Activated T-cell treated with anti-CD3 and anti-CD28 coated beads for 4 hours (primary cell): ENCODE measurements at places on chromosomes 2 and 18.

- DNase-seq, result no peak
Measured at GRCh38 chr2:128425731-128426620, 107.3 kb upstream of the HS6ST1 start.

- no peak for DNase-seq
Measured at GRCh38 chr2:238433941-238434845, 7.5 kb downstream of the ASB1 start.

DNA sequence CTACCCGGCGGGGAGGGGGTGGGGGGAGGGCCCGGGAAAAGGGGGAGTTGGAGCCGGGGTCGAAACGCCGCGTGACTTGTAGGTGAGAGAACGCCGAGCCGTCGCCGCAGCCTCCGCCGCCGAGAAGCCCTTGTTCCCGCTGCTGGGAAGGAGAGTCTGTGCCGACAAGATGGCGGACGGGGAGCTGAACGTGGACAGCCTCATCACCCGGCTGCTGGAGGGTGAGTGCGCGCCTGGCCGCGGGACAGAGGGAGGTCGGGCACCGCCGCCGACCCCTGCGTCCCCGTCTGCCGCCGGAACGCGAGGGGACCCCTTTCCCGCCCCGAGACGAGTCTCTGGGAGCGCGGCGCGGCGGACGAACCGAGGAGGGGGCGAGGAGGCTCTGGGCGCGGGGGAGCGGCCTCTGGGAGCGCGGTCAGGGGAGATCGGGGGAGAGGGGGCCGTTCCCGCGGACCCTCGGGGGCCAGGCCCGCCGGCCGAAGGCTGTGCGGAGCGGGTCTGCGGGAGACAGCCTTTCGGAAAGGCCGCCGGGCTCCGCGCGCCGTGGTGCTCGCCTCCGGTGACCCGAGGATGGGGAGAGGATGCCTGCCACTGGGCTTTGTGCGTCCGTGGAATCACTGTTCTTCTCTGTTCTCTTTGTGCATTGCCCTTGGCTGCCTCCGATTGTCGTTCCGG lies 463 bp downstream of the PPP1CB start:
- no peak for DNase-seq

DNA sequence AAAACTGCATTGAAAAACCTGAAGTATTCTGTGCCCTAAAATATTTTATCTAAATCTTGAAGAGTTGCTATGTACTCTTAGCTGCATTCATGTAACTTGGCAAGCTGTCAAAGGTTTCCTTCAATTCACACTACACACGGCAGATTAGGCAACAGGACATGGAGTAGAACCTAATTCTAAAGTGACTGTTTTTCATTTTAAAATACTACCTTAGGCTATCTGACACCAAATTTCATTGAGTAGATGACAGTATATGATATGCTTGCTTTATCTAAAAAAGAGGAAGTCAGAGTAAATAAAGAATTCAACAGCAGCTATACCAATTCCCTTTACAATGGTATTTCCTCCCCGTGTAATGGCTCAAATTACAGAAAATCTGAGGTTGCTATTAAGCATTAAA lies 45.4 kb downstream of the EXOC6B start:
- no peak for DNase-seq

DNA sequence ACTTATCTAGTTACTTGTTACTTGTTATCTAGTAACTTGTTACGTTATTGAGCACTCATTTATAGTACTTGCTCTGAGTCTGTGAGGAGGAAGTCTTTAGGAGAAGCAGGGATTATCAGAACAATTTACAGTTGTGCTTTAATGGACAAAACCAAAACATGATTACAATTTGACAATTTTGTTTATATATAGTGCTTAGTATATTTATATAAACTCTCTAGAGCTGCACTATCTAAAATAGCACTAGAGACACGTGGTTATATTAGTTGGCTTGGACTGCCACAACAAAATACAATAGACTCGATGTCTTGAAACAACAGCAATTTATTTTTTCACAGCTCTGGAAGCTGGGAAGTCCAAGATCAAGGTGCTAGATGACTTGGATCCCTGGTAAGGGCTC lies 78.4 kb downstream of the BMPR2 start:
- no peak for DNase-seq

DNA sequence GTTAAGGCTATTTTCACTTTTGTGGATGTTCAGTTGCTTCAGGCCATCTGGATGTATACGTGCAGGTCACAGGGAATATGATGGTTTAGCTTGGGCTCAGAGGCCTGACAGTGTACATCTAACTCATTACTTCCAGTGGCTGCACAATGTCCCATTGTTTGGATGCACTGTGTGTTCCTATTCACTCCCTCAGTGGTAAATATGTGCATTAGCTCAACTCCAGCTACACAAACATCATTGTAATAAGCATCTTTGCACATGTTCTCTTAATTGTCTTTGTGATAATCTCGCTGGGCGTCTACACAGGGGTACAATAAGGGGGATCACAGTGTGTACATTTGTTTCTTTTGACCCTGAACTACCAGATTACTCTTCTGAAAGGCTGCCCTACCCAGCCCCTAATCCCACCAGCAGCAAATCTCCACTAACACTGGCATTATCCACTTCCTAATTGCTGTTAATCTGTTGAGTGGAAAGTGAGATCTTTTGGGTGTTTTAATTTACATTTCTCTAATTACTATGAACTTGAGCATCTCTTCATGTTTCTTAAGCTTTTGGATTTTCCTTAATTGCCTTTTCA lies 56.1 kb upstream of the POLE4 start:
- no peak for DNase-seq
